Breast epithelium (tissue), 4 donors: ENCODE measurements at places on chromosomes 2 and 18. TPM values are rescaled to one million over a fixed set of nuclear protein-coding genes. Genes with fewer than 3 reads are reported as not detected.
A peak's percentile ranks its signal among the peaks of the same experiment; 100 is the strongest.

GRCh38 chr18:9771977-9772660, 64.0 kb downstream of the RAB31 start:
- no peaks in the 10 kb centered on the region for H3K4me1 ChIP-seq
- DNase-seq: no peak
- no peaks in the 10 kb centered on the region for H3K36me3 ChIP-seq
- no peak overlapping the region for H3K4me3 ChIP-seq
- H3K27ac ChIP-seq: no peak overlapping the region
- no peaks in the 10 kb centered on the region for H3K27me3 ChIP-seq

DNA sequence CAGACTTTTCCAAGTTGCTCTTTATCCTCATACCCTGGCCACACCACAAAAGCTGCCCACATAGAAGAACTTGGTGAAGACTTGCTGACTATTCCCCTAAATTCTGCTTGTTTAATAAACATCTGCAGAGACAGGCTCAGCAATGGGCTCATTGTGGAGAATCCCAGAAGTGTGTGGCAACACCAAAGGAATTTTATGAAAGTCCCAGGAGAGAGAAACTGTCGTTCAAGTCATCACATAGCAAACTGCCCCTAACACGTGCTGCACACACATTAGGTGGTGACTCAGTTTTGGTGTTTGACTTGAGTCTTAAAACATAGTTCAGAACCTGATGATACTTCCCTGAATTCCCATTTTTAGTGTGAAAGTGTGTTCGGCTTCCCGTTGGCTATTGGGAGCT, 38.6 kb downstream of the CYP1B1 start:
- H3K36me3 ChIP-seq: no peaks in the 10 kb centered on the region
- no peak overlapping the region for H3K4me3 ChIP-seq
- no peak for DNase-seq
- no peaks in the 10 kb centered on the region for H3K4me1 ChIP-seq

GRCh38 chr2:182952741-182953450, 85.4 kb downstream of the NCKAP1 start:
- no peaks in the 10 kb centered on the region for H3K4me1 ChIP-seq
- H3K27me3 ChIP-seq: no peaks in the 10 kb centered on the region
- H3K36me3 ChIP-seq: peaks cover 6% of the 10 kb centered on the region
- H3K27ac ChIP-seq: no peak overlapping the region
- no peak for DNase-seq

GRCh38 chr18:21191596-21192307, 50.3 kb upstream of the GREB1L start:
- peak; percentile 56 for DNase-seq
- H3K27me3 ChIP-seq: no peaks in the 10 kb centered on the region
- H3K4me1 ChIP-seq: no peaks in the 10 kb centered on the region
- no peak overlapping the region for H3K27ac ChIP-seq

GRCh38 chr2:238786792-238787490, 60.9 kb upstream of the TWIST2 start:
- peak overlapping the region; percentile 41 for H3K4me3 ChIP-seq
- H3K27ac ChIP-seq: peak overlapping the region; percentile 78
- DNase-seq: no peak

DNA sequence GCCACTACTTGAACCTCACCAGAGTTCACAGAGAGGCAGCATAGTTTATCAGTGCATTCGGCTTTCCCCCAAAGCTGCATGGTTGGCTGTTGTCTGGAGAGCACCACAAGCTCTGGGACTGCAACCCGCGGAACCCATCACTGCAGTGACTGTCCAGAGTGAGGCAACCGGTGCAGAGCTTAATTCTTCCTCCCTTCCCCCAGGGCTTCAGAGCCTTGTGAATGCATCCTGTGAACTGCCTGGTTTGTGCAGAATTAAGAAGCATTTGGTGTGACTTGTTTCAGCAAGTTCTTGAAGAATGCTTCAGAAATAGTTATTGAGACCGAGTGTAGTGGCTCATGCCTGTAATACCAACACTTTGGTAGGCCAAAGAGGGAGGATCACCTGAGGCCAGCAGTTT, 99.2 kb upstream of the FOSL2 start:
- no peaks in the 10 kb centered on the region for H3K36me3 ChIP-seq
- no peak overlapping the region for H3K4me3 ChIP-seq
- H3K4me1 ChIP-seq: no peaks in the 10 kb centered on the region
- DNase-seq: no peak
- no peak overlapping the region for H3K27ac ChIP-seq

GRCh38 chr18:22828171-22828570, 105.0 kb upstream of the RBBP8 start:
- H3K4me1 ChIP-seq: no peaks in the 10 kb centered on the region
- H3K36me3 ChIP-seq: no peaks in the 10 kb centered on the region
- H3K27me3 ChIP-seq: no peaks in the 10 kb centered on the region
- H3K27ac ChIP-seq: peak overlapping the region; percentile 78
- no peak overlapping the region for H3K4me3 ChIP-seq
- no peak for DNase-seq

- no peaks in the 10 kb centered on the region for H3K4me1 ChIP-seq
- no peak overlapping the region for H3K4me3 ChIP-seq
- no peak for DNase-seq
These were observed 1604.8 kb upstream of the ZEB2 start for GRCh38 chr2:146124741-146125140.

DNA sequence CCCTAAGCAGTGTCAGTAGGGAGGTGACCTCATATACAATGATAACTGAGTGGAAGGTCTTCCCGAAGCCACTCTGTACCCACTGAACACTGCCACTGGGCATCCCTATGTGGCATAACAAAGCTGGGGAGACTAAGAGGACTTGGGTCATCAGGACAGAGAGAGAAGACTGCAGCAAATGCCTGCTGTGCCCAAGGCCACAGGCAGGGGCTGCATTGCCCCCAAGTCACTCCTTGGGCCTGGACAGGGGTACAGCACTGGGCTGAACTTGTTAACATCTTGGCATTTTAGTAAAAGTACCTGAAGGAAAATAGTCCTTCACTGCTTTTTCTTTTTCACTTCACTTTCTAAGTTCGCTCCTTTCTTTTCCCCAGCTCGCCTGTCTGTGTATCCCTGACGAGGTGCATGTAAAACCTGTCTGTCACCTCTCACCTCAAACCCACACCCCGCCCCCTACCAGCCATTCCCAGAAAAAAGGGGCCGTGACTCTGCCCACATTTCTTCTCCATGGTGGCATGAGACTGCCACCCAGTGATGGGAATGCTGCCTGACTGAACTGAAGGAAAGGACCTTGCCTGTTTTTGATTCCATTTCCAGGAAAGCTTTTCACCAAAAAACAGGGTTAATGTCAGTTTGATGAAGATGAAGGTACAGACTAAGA, 62.9 kb downstream of the MTHFD2 start:
- no peaks in the 10 kb centered on the region for H3K4me1 ChIP-seq
- H3K27ac ChIP-seq: no peak overlapping the region
- H3K27me3 ChIP-seq: no peaks in the 10 kb centered on the region
- H3K36me3 ChIP-seq: no peaks in the 10 kb centered on the region

- H3K4me1 ChIP-seq: no peaks in the 10 kb centered on the region
- DNase-seq: no peak
- H3K36me3 ChIP-seq: no peaks in the 10 kb centered on the region
These were observed 235.7 kb downstream of the RPIA start for GRCh38 chr2:88927128-88927527.

DNA sequence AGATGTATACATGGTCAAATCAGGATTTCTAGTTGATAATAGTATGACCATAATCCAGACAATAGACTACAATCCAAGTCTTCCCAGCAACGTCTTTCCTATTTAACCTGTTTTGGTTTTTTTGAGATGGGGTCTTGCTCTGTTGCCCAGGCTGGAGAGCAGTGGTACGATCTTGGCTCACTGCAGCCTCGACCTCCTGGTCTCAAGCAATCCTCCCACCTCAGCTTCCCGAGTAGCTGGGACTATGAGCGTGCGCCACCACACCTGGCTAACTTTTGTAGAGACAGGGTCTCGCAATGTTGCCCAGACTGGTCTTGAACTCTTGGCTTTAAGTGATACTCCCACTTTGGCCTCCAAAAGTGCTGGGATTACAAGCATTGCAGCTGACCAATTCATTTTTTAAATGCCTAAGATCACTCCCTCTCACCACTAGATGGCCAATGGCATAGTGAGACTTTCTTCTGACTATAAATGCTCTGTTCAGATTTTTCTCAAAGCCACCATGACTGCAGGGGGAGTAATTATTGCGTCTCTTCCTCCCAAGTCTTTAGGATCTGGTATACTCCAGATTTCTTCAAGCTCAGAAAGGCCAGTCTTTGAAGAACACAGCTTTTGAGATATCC, 47.6 kb downstream of the HNRNPLL start:
- H3K4me3 ChIP-seq: no peak overlapping the region
- H3K36me3 ChIP-seq: no peaks in the 10 kb centered on the region
- DNase-seq: no peak
- no peak overlapping the region for H3K27ac ChIP-seq

- H3K27ac ChIP-seq: no peak overlapping the region
- no peaks in the 10 kb centered on the region for H3K27me3 ChIP-seq
- H3K36me3 ChIP-seq: no peaks in the 10 kb centered on the region
- no peaks in the 10 kb centered on the region for H3K4me1 ChIP-seq
- H3K4me3 ChIP-seq: no peak overlapping the region
These were observed 57.5 kb downstream of the PAX3 start for GRCh38 chr2:222241128-222241870.

DNA sequence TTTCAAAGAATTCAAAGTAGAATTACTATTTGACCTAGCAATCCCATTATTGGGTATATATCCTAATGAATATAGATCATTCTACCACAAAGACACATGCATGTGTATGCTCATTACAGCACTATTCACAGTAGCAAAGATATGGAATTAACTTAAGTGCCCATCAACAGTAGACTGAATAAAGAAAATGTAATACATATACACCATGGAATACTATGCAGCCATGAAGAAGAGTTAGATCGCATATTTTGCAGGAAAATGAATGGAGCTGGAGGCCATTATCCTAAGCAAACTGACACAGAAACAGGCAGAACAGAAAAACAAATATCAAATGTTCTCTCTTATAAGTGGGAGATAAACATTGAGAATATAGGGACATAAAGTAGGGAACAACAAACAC, 519.2 kb upstream of the REG3G start:
- H3K36me3 ChIP-seq: no peaks in the 10 kb centered on the region
- H3K4me1 ChIP-seq: no peaks in the 10 kb centered on the region
- H3K27me3 ChIP-seq: no peaks in the 10 kb centered on the region
- no peak for DNase-seq

GRCh38 chr18:75638776-75639471, 211.4 kb upstream of the SMIM21 start:
- H3K4me3 ChIP-seq: peak overlapping the region; percentile 34
- no peaks in the 10 kb centered on the region for H3K4me1 ChIP-seq
- H3K27me3 ChIP-seq: no peaks in the 10 kb centered on the region
- no peak for DNase-seq

- DNase-seq: no peak
- H3K4me1 ChIP-seq: no peaks in the 10 kb centered on the region
- H3K27ac ChIP-seq: no peak overlapping the region
- H3K4me3 ChIP-seq: no peak overlapping the region
- H3K27me3 ChIP-seq: no peaks in the 10 kb centered on the region
- H3K36me3 ChIP-seq: no peaks in the 10 kb centered on the region
These were observed 21.9 kb downstream of the TRABD2A start for GRCh38 chr2:84858937-84859336.

- no peaks in the 10 kb centered on the region for H3K27me3 ChIP-seq
- no peak overlapping the region for H3K4me3 ChIP-seq
- no peak overlapping the region for H3K27ac ChIP-seq
- DNase-seq: no peak
- H3K36me3 ChIP-seq: no peaks in the 10 kb centered on the region
These were observed 72.5 kb downstream of the RTTN start for GRCh38 chr18:70132999-70133398.

DNA sequence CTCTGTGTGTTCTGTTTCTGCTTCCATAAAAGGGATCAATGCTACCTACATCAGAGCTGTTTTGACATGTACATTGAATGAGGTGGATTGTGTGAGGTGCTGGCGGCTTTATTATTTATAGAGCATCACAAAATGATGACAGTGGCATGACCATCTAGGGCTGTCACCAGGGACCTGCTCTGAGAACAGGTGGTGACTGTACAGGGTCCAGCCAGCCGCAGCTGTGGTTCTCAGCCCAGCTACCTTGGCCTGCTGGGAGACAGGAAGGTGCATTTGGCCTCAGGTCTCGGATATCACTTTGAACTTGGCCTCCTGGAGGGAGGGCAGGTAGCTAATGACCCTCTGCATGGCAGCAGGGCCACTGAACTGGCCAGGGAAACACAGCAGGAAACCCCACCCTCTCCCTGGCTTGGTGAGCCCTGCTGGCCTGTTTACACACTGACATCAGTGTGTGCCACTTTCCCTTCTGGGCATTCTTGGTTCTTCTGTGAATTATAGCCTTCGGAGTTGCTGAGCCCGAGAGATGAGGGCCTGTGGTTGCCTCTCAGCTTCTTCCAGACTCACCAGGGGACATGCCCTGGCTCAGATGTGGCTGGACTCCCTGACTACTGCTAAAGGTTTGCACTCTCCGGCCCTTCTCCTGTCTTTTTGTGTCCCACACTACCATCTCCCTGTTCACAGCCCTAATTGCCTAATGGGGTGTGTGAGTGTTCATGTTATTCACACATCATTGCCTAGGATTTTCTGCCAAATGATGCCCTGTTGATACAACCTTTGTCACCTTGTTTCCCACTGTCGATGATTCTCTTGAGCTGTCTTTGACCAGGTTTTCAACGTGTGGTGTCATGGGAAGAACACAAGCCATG, 109.2 kb upstream of the RAB12 start:
- no peak overlapping the region for H3K27ac ChIP-seq
- no peaks in the 10 kb centered on the region for H3K4me1 ChIP-seq
- no peak for DNase-seq
- no peak overlapping the region for H3K4me3 ChIP-seq

DNA sequence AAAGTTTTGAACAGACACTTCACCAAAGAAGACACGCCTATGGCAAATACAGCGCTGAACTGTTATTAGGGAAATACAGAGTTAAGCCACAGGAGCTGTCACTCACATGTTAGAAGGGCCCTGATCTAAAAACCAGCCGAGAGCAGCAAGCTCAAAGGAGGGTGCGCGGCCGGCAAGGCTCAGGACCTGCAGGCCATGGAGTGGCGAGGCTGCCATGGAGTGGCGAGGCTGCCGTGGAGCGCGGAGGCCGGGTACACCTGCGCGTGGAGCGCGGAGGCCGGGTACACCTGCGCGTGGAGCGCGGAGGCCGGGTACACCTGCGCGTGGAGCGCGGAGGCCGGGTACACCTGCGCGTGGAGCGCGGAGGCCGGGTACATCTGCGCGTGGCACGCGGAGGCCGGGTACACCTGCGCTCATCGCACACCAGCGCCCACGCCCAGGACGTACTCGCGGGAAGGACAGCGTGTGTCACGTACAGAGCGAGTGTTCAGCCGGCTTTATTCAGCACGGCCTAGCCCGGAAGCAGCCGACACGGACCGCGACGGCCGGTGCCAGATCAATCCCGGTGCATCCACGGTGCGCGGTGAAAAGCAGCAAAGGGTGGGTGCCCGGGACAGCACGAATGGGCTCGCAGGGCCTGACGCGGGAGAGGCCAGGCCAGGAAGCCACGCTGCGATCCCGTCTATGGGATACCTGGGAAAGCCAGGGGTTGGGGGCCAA, 68.8 kb downstream of the SLC66A2 start:
- H3K27ac ChIP-seq: no peak overlapping the region
- no peaks in the 10 kb centered on the region for H3K36me3 ChIP-seq
- no peaks in the 10 kb centered on the region for H3K27me3 ChIP-seq

The CSRNP3 gene
- total RNA-seq: 2.0 TPM

The ZNF892 gene
- 8.6 TPM for total RNA-seq

The LINC00305 gene
- not detected for total RNA-seq

The GRP gene
- 1.6 TPM for total RNA-seq

The D2HGDH gene
- total RNA-seq: 22.2 TPM

The SERPINB10 gene
- total RNA-seq: not detected

The STK17B gene
- 51.7 TPM for total RNA-seq

The CYP27A1 gene
- 65.0 TPM for total RNA-seq

The ASB18 gene
- total RNA-seq: not detected

The MATN3 gene
- 2.6 TPM for total RNA-seq

The MOGAT1 gene
- not detected for total RNA-seq

The FIGN gene
- 13.9 TPM for total RNA-seq

The ERICH2 gene
- total RNA-seq: not detected
